ENCODE measurements at places on chromosomes 5 and 9. TPM values are rescaled to one million over a fixed set of nuclear protein-coding genes. Genes with fewer than 3 reads are reported as not detected.

SLF1 gene
- total RNA-seq = 7.3 TPM

LRRC19 gene
- not detected for total RNA-seq

MGAT1 gene
- 57.9 TPM for total RNA-seq

TMEM8B gene
- 13.6 TPM for total RNA-seq

DNA sequence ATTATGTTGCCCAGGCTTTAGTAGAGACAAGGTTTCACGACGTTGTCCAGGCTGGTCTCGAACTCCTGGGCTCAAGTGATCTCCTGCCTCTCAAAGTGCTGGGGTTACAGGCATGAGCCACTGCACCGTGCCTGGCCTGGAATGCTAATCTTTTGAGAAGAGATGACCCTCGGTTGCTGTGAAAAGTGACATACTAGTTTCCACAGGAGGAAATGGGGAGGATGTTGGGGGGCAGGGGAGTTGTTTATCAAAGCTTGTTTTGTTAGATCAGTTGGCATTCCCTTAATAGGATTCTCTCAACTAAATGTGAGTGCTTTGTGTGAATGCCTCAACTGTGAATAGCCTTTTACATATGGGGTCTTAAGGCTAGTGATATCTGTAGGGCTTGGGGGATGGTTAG lies 16.4 kb upstream of the MATR3 start:
- H3K27me3 ChIP-seq = no peaks in the 10 kb centered on the region
- H3K27ac ChIP-seq = no peak overlapping the region
- no peak overlapping the region for H3K4me3 ChIP-seq
- H3K36me3 ChIP-seq = peaks cover 13% of the 10 kb centered on the region
- DNase-seq = no peak

- DNase-seq = no peak
- no peak overlapping the region for H3K27ac ChIP-seq
- peaks cover 11% of the 10 kb centered on the region for H3K27me3 ChIP-seq
- no peak overlapping the region for H3K4me3 ChIP-seq
- H3K36me3 ChIP-seq = peaks cover 9% of the 10 kb centered on the region
- H3K4me1 ChIP-seq = peaks cover 20% of the 10 kb centered on the region
These were observed 7.3 kb downstream of the CRHBP start for GRCh38 chr5:76960004-76960625.

DNA sequence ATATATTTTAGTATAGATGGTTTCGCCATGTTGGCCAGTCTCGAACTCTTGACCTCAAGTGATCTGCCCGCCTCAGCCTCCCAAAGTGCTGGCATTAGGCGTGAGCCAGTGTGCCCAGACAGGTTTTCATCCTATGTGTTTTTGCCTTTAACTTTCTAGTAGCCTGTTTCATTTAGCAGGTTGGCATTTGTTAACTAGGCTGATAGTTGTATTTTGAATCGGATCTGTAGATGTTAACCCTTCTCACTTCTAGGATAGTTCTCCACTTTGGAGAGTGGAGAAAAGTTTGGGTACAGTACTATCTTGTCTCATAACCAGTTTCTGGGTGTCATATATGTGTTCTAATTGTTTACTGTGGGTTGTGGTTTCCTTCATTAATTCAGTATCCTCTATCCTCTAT lies 7.3 kb upstream of the FGF18 start:
- H3K27me3 ChIP-seq = no peaks in the 10 kb centered on the region
- no peak for DNase-seq
- no peak overlapping the region for H3K27ac ChIP-seq
- H3K4me1 ChIP-seq = no peaks in the 10 kb centered on the region
- no peak overlapping the region for H3K4me3 ChIP-seq
- peaks cover 73% of the 10 kb centered on the region for H3K36me3 ChIP-seq

- H3K27ac ChIP-seq = no peak overlapping the region
- no peak overlapping the region for H3K4me3 ChIP-seq
- no peak for DNase-seq
- no peaks in the 10 kb centered on the region for H3K36me3 ChIP-seq
- H3K4me1 ChIP-seq = no peaks in the 10 kb centered on the region
- no peaks in the 10 kb centered on the region for H3K27me3 ChIP-seq
These were observed 63.5 kb upstream of the BARX1 start for GRCh38 chr9:94018628-94019027.

DNA sequence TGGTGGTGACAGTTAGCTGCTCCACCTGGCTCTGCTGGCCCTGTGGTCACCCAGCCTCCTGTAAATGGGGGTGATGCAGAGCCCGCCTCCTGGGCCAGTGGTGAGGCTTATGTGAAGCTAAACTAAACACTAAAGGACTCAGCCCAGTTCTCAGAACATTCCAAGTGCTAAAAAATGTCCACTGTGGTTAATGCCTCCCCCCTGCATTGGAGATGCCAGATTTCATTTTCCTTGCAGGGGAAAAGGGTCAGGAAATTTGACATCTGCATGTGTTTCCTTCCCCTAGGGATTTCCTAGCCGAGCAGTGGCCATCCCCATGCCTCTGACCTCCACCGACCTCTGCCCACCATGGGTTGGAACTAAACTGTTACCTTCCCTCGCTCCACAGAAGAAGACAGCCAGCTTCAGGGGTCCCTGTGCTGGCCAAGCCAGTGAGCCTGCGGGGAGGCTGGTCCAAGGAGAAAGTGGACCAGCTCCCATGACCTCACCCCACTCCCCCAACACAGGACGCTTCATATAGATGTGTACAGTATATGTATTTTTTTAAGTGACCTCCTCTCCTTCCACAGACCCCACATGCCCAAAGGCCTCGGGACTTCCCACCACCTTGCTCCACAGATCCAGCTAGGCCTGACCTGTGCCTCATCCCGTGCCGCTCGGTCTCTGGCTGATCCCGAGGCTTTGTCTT lies 13.0 kb downstream of the CD74 start:
- no peak overlapping the region for H3K27ac ChIP-seq
- H3K27me3 ChIP-seq = no peaks in the 10 kb centered on the region
- no peak overlapping the region for H3K4me3 ChIP-seq
- peaks cover 47% of the 10 kb centered on the region for H3K36me3 ChIP-seq
- DNase-seq = no peak

- no peaks in the 10 kb centered on the region for H3K27me3 ChIP-seq
- H3K27ac ChIP-seq = no peak overlapping the region
- DNase-seq = no peak
- no peaks in the 10 kb centered on the region for H3K4me1 ChIP-seq
These were observed 66.5 kb upstream of the MAST4 start for GRCh38 chr5:66529704-66530103.

GRCh38 chr9:136619742-136620440 lies 42.8 kb upstream of the EGFL7 start:
- H3K4me3 ChIP-seq = no peak overlapping the region
- no peaks in the 10 kb centered on the region for H3K27me3 ChIP-seq
- no peak for DNase-seq
- peaks cover 42% of the 10 kb centered on the region for H3K4me1 ChIP-seq
